Activated T-helper 1 cell treated with anti-CD3 and anti-CD28 coated beads, Interleukin-2, amount 50 U/mL, for 16 hours (primary cell): ENCODE measurements at places on chromosomes 11 and 22.

DNA sequence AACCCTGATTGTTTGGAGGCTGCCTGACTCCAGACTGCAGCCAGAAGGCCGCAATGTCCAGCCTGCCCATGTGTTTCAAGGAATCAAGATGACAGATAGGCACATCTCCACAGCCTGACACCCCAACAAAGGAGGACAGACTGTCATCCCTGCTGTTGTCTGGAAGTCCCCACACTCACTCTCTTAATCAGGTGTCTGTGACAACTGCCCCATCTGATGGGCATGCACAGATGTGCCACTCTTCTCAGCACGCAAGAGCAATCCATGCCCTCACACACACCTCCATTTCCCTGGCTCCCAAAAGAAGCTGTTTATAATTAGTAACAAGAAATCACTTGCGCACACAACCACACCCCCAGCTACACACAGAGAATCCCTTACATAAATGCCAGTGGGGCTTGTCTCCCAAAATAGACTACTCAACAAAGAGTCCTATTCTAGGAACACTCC is 117.6 kb downstream of the C11orf58 start:
- DNase-seq = no peak

- no peak for DNase-seq
Measured at GRCh38 chr11:123585206-123585605, 69.2 kb downstream of the SCN3B start.

GRCh38 chr22:22924369-22925145 is 36.9 kb downstream of the IGLL5 start:
- DNase-seq = no peak

- DNase-seq = no peak
Measured at GRCh38 chr11:115226556-115226955, 277.7 kb downstream of the CADM1 start.

DNA sequence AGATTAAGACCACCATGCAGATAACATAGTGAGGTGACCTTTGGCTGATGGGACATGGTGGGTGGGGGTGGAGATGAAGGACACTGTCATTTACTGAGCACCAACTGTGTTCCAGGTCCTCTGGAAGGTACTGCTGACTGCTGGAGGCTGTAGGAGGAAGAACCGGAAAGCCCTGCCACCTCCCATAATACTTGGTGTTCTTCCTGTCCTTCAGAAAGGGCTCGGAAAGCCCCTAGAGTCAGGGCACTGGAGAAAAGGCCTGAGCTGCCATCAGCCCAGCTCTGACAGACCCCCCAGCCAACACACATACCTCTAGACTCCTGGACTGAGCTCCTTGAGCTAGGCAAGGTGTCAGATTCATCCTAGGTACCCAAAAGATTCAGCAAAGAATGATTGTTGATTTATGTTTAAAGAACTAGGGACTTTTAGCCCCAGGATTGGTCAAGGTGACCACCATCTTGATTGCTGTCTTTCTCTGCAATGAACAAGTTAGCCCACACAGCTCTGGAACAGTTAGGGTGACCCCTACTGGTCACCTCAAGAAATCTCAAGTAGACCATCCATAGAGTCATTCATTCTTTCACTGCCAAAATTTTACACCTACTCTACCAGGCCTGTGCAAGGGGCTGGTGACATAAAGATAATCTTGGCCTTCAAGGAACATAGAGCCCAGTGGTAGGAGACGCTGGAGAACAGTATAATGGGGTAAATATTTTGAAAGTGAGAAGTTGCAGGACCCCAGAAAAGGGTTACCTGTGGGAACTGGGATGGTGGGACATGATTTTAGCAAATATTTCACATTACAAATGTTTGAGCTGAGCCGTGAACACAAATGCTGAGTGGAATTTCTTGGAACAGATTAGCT is 39.4 kb downstream of the IRAG1 start:
- DNase-seq = no peak

DNA sequence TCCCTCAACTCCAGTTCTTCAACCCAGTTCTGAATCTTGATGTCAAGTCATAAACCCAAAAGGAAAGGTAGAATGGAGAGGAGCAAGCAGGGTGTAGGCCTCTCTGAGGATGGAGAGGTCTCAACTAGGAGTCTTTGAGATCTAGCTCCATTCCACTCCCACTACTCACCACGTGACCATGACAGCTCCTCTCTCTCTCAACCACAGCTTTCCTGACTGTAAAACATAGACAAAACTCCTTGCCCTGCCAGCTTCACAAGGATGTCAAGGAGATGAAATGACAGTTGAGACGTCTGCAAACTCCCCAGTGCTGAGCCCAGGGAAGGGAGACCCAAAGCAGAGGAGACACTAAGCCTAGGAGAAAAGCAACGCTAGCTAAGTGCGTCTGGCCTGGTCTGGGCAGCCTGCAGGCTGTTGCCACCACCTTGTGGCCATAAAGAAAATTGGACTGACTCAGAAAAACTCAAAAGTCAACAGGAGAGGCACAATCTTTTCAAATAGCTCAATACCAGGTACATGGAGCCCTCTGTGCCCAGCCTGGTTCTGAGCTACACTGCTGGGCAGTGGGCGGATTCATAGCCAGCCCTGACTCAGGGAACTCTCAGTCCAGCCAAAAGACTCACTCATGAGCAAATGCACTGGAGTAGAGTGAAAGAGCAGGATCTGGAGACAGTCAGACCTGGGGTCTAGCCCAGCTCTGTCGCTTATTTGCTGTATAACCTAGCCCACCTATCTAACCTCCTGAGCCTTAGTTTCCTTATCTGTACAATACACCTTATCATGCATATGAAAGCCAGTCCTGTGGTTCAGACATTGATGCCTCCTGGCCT is 3.4 kb downstream of the CLPB start:
- no peak for DNase-seq
